ENCODE measurements at places on chromosomes 1 and 21.

DNA sequence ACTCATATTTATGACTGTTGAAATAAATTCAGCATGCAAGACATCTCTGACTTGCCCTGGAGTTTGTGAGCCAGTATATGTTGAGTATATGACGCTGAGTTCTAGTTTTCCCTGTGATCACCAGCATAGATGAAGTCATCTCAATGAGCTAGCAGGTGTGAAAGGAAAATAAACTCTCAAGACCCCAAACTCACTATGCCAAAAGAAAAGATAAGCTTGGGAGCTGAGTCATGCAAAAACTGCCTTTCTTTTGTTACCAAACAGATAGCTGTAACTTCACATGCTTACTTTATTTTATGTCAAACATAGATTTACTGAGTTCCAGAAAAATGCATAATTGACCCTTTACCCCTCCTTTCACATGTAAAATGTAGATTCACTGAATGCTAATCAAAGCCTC, 52.9 kb downstream of the SERBP1 start:
- no peaks in the 10 kb centered on the region for H3K36me3 ChIP-seq
- no peaks in the 10 kb centered on the region for H3K4me1 ChIP-seq
- no peak for DNase-seq
- no peak overlapping the region for H3K27ac ChIP-seq
- no peak overlapping the region for H3K4me3 ChIP-seq
- H3K27me3 ChIP-seq: no peaks in the 10 kb centered on the region

DNA sequence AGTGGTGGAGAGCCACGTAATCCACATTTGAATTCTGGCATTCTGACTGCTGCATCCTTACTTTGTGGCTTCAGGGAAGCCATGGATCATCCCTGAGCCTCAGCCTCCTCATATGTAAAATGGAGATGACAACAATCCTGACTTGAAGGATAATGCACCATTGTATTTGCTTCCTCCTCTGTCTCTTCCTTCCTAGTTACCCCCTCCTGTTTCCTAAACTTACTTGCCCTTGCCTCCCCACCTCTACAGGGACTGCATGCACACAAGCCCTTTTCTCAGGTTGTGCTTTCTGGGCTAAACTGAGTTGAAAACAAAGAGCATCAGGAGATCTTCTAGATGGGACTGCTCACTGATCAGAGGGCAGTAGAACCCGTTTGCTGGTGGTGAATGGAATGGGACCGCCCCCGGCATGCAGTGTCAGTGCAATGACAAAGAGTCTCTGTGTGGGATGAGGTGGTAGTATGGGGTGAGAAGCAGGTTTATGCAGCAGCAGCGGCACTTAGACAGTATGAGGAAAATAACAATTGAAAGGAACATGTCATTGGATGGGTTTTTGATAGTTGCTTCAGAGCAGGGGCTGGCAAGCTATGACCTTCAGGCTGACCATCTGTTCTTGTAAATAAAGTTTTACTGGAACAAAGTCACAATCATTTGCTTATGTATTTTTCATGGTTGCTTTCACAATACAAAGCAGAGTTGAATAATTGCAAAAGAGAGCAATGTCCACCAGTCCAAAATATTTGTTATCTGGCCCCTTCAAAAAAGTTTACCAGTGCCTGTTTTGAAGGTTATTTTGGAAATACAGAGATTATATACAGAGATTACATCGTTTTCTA, 6.1 kb upstream of the ADAMTS1 start:
- H3K27ac ChIP-seq: no peak overlapping the region
- no peaks in the 10 kb centered on the region for H3K4me1 ChIP-seq
- no peaks in the 10 kb centered on the region for H3K36me3 ChIP-seq

- H3K4me1 ChIP-seq: peaks cover 16% of the 10 kb centered on the region
- no peak overlapping the region for H3K4me3 ChIP-seq
- DNase-seq: no peak
- no peak overlapping the region for H3K27ac ChIP-seq
Observed at GRCh38 chr1:162383516-162383915, 2.0 kb downstream of the C1orf226 start.

GRCh38 chr1:164772635-164773034, 213.7 kb downstream of the PBX1 start:
- H3K4me3 ChIP-seq: no peak overlapping the region
- DNase-seq: peak; percentile 79
- H3K4me1 ChIP-seq: peaks cover 62% of the 10 kb centered on the region
- H3K27me3 ChIP-seq: no peaks in the 10 kb centered on the region
- peak overlapping the region; percentile 93 for H3K27ac ChIP-seq
- H3K36me3 ChIP-seq: no peaks in the 10 kb centered on the region

DNA sequence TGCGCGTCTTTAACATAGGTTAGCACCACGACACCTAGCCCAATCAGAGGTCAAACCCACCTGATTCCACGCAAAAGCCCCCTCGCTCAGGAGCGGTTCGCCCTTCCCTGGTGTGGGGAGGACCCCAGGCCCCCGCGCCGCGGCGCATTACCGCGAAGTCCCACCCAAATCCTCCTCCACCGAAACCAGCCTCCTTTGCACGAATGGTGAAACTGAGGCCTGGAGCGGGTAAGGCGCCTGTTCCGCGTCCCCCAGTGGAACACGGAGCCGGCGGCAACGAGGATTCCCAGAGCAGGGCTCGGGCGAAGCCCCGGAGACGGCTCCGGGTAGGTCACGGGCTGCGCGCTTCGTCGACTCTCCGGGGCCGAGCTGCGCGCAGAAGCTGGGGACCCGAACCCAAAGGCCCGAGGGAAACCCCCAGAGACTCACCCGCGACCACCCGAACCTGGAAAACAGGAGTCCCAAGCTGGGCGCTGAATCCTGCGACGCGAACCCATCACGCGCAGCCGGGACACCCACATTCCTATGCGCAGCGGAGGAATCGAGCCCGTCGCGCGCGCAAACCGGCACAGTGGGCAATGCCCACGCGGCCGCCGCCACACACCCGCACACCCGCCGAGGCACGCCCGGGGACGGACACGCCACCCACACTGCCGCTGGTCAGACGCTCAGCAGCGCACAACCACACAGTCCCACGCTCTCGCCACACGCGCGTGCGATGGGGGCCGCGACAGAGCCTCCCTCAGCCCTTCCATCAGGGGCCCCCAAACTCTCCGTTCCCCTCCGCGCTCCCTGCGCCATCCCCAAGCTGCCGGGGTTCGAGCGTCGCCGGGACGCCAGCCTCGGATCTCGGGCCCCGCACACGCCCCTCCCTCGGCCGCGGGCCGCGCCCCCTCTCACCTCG, 507 bp downstream of the GLIS1 start:
- peak; percentile 23 for DNase-seq
- H3K27me3 ChIP-seq: peaks cover 60% of the 10 kb centered on the region
- no peaks in the 10 kb centered on the region for H3K36me3 ChIP-seq
- no peak overlapping the region for H3K27ac ChIP-seq
- H3K4me3 ChIP-seq: peak overlapping the region; percentile 64

- no peaks in the 10 kb centered on the region for H3K27me3 ChIP-seq
- H3K4me3 ChIP-seq: no peak overlapping the region
- no peaks in the 10 kb centered on the region for H3K4me1 ChIP-seq
- no peak for DNase-seq
- H3K27ac ChIP-seq: no peak overlapping the region
Observed at GRCh38 chr1:36911561-36912364, 122.6 kb downstream of the GRIK3 start.

DNA sequence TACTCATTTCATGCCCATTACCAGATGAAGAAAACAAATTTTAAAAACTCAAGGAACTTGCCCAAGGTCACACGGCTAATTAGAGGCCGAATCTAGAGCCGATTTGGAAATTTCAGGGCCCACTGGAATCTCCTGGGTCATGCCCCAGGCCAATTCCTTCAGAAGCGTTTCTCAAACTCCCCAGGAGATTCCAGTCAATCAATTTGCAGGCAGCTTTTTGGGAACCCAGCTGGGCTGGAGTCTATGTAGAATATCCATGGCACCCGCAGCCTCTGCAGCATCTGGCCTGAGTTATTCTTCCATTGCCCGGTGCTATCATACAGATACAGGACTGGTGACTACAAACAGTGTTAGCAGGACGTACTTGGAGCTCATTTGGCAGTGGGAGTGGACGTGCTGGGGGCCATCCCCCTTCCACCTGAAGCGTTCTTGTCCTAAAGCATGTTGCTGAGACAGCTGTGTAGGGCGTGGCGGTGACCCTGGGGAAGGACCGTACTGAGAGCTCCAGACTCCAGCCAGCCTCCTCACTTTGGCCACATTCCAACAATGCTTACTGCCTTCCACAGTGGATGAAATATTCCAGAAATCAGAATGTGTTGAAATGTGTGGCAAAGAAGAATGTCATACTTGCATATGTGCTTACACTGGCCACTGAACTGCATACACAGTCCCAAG, 38.3 kb downstream of the ABCG1 start:
- peak; percentile 29 for DNase-seq
- H3K4me3 ChIP-seq: no peak overlapping the region
- H3K36me3 ChIP-seq: no peaks in the 10 kb centered on the region
- no peak overlapping the region for H3K27ac ChIP-seq
- peaks cover 17% of the 10 kb centered on the region for H3K4me1 ChIP-seq
- no peaks in the 10 kb centered on the region for H3K27me3 ChIP-seq

DNA sequence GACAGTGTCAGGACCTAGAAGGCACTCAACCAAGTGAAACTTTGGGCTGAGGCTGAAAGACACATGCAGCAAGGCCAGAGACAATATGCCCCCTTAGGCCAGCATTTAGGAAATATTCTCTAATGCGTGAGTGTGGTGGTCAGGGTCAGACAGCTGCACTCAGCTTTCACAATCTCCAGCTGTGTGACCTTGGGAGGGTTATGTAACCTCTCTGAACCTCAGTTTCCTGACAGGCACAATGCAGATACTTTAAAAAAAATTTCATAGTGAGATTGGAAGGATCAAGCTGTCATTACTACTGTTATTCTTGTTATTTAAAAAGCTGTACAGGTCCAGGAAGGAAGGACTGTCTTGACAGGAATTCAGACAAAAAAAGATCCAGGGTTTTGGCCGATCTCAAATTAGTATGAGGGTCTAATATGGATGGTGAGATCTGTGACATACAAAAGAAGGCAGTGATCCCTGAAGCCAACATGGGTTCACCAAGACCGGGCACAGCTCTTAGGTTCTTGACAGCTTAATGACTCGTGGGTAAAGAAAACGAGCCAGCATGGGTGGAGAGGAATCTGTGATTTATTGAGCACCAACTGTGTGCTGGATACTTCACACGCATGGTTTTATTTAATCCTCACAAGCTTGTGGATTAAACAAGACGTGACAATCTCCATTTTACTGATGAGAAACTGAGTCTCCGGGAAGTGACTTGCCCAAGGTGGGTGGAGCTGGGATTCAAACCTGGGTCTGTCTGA, 54.6 kb upstream of the POU3F1 start:
- H3K36me3 ChIP-seq: no peaks in the 10 kb centered on the region
- peaks cover 3% of the 10 kb centered on the region for H3K27me3 ChIP-seq
- DNase-seq: no peak
- no peak overlapping the region for H3K4me3 ChIP-seq
- no peaks in the 10 kb centered on the region for H3K4me1 ChIP-seq

- H3K27me3 ChIP-seq: no peaks in the 10 kb centered on the region
- H3K4me1 ChIP-seq: no peaks in the 10 kb centered on the region
- no peak for DNase-seq
- H3K27ac ChIP-seq: no peak overlapping the region
- no peaks in the 10 kb centered on the region for H3K36me3 ChIP-seq
Observed at GRCh38 chr1:46284058-46284457, 19.4 kb downstream of the LRRC41 start.

- H3K27ac ChIP-seq: no peak overlapping the region
- DNase-seq: no peak
- H3K4me1 ChIP-seq: no peaks in the 10 kb centered on the region
- H3K36me3 ChIP-seq: no peaks in the 10 kb centered on the region
- H3K27me3 ChIP-seq: peaks cover 12% of the 10 kb centered on the region
Observed at GRCh38 chr1:237013608-237014007, 9.4 kb upstream of the MT1HL1 start.

GRCh38 chr21:25039461-25040380, 567.6 kb downstream of the MRPL39 start:
- no peak overlapping the region for H3K4me3 ChIP-seq
- no peaks in the 10 kb centered on the region for H3K27me3 ChIP-seq
- no peak for DNase-seq

DNA sequence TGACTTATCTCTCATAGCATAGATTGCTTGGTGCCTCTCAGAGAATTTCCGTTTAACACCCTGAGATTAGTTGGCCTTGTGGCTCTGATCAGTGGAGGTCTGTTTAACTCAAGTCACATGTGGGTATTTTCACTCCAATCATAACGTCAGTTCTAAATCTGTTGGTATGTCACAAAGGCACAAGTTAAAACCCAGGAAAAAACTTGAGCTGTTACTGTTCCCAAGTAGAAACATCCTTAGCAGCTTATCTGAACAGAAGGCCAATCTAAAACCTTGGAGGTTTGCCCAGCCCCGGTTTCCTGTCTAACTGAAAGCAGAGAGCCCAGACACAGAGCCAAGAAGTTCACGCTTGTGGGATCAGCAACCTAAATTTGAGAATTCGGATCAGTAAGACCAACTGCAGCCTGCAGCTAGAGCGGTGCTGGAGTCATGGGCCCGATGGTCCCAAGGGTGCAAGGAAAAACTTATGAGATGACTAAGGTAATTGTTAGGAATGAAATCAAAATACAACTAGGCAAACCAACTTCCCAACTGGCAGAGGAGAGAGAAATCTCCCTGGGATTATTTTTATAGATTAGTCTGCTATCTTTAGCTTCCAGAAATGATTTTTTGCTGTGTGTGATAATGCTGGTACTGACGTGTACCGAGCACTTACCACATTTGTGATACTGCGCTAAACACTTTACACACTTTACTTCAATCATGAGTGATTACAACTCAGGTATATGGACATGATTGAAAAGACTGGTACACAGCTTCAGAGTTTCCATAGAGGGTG, 90.2 kb upstream of the C1orf21 start:
- H3K27me3 ChIP-seq: no peaks in the 10 kb centered on the region
- no peaks in the 10 kb centered on the region for H3K4me1 ChIP-seq
- DNase-seq: peak; percentile 64
- H3K36me3 ChIP-seq: no peaks in the 10 kb centered on the region
- H3K4me3 ChIP-seq: no peak overlapping the region

DNA sequence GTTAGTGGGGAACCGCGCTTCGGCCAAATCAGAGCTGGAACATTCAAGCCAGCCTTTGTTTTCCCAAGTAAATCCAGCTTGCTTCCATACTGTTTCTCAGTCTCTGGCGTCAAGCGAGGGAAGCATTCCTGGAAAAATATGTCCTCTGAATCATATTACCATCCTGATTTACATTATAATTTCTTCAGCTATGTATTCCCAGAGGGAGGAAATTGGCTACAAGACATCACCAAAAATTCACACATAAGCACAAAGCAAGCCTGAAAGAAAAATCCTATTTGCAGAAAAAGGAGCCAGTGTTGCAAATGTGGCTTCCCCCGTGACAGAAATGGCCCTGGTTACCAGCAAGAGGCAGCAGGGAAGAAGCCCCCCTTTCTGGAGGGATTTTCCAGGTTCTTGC, 233.3 kb downstream of the KCNJ6 start:
- no peak for DNase-seq
- no peaks in the 10 kb centered on the region for H3K36me3 ChIP-seq
- H3K27ac ChIP-seq: no peak overlapping the region
- H3K4me3 ChIP-seq: no peak overlapping the region
- peaks cover 5% of the 10 kb centered on the region for H3K4me1 ChIP-seq

DNA sequence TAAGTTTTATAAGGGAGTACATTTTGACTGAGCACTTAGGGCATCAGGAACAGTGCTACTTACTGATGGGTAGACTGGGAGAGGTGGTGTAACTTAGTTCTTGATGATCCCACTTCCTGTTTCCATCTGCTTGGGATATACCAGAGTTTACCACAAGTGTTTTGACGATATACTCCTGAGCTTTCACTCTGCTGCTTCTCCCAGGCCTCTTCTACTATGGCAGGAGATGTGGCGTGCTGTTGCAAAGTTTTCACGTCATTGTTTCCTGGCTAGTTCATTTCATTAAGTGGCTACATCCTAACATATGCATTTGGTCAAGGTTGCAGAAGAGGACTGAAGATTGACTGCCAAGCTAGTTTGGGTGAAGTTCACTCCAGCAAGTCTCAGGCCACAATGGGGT, 41.3 kb upstream of the LAMC2 start:
- peaks cover 14% of the 10 kb centered on the region for H3K4me1 ChIP-seq
- H3K27ac ChIP-seq: no peak overlapping the region
- H3K36me3 ChIP-seq: no peaks in the 10 kb centered on the region
- H3K27me3 ChIP-seq: no peaks in the 10 kb centered on the region
- DNase-seq: no peak

Data from hepatocyte (in vitro differentiated cells).